Naive thymus-derived CD4-positive, alpha-beta T cell (primary cell): ENCODE measurements at places on chromosomes 1 and 21. TPM values are rescaled to one million over a fixed set of nuclear protein-coding genes. Genes with fewer than 3 reads are reported as not detected.

DNA sequence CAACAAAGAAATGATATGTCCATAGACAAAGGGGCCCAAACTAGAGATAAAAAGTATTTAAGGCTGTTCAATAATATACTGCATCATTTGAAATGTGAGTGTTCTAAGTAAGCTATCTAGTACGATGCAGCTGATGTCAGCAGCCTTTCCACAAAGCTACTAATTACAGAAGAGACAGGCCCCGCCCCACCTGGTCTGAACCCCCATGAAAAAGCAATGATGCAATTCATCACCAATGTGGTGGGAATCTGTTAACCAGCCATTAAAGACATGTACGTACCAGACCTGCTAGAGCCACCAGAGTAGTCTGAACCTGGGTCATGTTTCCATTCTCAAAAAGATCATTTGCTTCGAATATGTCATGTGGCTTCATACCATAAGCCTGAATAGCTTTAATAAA lies 25.1 kb downstream of the CNN3 start:
- DNase-seq, result no peak

BCAN gene
- total RNA-seq, result not detected

DNA sequence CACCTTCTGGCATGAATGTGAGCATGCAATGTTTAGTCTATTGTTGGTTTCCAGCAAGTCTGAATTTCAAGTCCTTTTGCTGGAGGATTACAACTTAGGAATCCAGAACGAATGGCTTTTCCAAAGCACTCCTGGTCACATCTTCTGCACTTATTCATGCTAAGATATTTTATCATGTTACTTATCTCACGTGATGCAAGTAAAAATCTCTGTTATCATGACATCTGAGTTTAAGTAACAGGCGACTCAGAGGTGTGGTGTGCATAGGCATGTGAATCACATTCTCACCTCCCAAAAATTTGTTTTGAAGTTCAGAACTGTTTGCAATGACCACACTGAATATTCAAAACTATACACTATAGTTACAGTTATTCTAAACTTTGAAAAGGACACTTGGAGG lies 204.8 kb upstream of the FGGY start:
- no peak for DNase-seq

DNA sequence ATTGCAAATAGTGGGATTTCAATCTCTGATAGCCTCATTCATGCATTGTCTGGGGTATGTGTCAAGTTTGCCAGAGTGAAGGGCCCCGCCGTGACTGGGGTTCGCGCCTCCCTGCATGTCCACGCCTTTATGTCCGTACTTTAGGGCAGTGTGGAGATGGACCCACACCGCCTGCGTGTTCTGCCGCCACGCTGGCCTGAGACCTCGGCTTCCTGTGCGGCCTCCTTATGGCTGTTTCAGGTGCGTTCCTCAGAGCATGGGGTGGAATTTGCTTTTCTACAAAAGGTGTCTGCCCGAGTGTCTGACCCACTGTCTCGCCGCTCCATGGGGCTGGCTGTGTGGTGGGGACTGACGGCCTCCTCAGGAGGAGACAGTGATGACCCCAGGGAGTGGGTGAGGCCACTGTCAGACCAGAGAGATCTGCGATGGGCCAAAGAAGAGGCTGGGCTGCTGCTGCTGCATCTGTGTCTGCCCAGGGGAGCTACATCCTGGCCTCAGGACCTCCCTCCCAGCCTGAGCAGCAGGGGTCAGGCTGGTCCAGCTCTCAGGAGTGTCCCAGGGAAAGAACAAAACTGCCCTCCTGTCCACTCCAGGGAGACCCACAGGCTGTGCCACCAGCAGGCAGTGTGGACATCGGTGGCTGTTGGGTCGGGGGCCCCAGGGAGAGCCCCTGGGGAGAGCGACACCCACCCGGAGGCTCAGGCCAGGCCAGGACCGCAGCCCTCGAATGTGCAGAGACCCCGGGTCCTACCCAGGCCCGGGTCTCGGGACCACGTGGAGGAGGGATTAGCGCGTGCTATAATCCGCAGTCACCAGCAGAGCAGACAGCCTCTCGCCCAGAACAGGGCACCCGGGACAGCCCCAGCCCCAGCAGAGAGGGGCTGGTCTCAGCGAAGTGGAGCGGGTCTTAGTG lies 9.8 kb upstream of the SLC19A1 start:
- DNase-seq, result no peak
